ENCODE measurements at places on chromosomes 7 and 10. TPM values are rescaled to one million over a fixed set of nuclear protein-coding genes. Genes with fewer than 3 reads are reported as not detected.

- no peak for DNase-seq
These were observed 32.8 kb upstream of the FAM20C start for GRCh38 chr7:159370-160270.

SPACDR gene
- 3.6 TPM for total RNA-seq

DNA sequence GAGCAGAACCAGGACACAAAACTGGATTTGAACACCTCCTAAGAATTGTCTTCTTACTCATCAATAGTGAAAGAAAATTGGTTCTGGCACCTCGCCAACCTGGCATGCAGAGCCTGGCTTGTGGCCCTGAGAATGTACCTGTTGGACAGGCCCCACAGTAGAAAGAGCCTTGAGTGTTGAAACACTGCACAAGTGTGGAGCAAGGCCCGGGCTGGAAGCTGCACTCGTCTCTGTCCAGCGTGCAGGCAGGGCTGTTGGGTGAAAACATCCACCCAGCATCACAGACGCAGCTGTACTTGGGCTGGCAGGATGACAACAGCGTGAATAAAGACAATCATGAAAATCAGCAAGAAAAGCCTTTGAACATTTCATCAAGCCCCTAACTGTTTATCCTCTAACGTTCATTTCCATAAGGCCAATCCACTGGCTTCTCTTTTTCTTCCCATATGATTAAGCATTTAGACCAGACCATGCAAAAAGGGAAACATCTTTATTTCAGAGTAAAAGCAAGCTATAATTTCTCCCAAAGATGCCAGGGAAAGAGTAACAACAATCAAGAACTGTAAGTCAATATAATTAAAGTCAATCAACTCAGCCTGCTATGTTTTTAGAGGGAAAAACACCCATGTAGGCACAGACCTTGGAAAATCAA lies 15.6 kb downstream of the CUBN start:
- DNase-seq, result no peak

DNA sequence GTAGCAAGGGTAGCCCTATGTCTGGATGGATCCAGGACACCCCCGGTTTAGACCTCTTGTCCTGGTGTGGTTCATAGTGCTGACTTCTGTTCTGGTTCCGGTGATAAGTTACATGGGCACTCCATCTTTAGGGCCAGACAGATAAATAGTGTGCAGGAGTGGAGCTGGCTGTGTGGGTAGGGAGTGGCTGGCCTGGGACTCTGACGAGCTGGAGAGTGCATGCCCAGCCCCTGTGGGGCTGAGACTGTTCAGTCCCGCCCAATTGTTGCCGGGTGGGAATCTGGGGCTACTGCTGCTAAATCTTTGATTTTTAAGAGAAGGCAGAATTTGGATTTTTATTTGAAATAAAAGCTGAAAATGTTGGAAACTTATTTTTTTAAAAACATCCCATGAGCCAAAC lies 27.3 kb downstream of the PDCD11 start:
- DNase-seq, result no peak

PARD3 gene
- total RNA-seq, result 0.63 TPM

DNA sequence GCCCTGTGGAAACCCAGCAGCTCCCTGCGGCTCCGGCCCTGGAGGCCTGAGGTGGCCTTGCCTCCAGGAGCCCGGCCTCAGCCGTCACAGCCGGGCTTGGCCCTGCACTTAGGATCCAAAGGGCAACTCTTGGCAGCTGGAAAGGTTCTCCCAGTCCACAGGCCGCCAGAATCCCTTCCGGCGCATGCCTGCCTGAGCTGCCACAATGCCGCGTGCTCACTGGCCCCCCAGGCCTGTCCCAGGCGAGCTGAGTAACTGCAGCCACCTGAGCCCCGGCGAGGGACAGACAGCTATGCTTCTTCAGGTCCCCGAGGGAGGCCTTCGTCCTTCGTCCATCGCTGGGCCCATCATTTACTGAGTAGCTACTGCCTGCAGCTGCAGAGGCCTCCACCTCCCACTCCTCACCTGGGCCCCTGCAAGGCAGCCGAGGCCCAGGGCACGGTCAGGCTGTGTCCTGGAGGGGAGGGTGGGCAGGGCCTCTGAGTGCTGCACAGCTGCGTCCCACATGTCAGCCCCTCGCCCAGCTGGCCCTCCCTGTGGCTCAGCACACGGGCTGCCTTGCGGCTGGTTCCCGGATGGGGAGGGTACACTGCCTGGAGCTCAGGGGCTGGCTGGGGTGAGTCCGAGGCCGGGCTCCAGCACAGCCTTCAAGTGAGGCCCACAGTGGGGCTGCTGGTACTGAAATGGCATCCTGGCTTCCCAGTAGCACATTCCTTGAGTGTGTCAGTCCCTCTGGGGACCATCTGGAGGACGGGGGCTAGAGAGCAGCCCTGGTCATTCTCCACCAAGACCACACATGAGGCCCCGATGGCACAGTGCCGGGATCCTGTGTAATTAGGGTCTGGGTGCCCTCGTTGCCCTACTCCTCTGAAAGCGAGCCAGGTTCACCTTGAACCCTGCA lies 172.5 kb downstream of the ELFN1 start:
- DNase-seq, result no peak

DNA sequence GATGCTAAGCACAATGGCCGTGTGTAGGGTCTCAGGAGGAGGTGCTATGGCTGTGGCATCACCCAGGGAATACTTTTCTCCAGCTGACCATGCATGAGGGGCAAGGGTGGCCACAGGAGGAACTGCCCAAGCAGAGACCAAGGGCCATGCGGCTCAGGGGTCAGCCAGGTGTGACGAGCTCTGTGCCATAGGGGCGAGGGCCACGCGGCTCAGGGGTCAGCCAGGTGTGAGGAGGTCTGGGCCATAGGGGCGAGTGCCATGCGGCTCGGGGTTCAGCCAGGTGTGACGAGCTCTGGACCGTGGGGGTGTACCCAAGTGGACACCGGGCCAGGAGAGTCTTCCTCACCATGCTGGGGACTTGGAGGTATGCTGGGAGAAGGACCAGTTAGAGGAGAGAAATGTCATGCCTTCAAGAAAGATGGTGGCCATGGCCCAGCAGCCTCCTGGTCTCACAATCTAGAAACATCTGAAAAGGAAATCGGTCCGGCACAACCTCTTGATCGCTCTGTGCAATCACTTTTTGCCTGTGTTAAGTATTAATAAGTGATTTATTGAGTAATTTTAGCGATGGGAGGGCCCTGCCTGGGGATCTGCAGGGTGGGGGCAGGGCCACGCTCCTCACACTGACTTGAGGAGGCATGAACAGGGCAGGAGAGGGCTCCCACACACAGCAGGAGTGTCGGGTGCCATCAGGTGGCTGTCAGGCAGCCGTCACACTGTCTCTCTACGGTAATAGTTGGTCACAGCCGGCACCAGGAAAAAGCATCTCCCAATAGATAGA lies 265.0 kb downstream of the ADARB2 start:
- peak; percentile 7 for DNase-seq

DNA sequence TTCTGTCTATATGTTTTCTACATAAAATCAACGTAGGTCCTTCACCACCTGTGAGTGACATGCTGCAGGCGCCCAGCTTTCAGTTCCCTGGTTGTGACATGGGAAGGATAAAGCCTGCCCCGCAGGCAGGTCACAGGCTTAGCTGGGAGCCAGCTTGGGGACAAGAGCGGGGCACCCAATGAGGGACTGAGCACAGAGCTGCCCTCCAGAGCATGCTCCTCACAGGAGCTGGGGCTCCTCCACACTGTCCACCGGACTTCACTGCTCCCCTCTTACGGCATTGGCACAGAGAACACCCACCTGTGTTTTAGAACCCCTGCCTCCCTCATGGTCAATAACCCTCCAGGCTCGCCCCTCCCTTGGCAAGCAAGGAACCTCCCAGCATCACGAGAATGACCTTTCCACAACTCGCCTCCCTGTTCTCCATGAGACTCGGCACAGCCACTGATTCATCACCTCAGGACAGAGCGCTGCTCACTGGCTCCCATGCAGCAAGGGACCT lies 187.1 kb downstream of the TNS3 start:
- DNase-seq, result no peak

THSD7A gene
- total RNA-seq, result not detected

- no peak for DNase-seq
These were observed 152.8 kb downstream of the AMPH start for GRCh38 chr7:38478404-38478803.

ST8SIA6 gene
- total RNA-seq, result not detected

PTPRN2 gene
- total RNA-seq, result 7.0 TPM

DNA sequence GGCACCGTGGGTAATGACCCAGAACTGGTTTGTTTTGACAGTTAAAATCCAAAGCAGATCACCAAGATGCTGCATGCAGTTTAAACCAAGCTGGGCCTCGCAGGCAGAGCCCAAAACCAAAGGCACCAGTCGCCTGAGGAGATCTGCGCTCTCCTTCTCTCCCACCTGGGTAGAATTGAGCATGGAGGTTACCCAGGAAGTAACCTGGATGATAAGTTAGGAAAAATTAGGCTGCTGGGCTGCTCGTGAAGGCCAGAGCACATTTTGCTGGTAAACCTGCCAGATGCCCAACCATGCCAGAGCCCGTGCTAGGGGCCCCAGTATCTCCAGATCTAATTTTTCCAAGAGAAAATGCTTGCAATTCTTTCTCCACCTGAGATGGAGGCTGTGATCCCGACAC lies 388.3 kb upstream of the MGMT start:
- DNase-seq, result no peak

GIMAP7 gene
- total RNA-seq, result 134 TPM
